ENCODE measurements at places on chromosomes 12 and 14.

DNA sequence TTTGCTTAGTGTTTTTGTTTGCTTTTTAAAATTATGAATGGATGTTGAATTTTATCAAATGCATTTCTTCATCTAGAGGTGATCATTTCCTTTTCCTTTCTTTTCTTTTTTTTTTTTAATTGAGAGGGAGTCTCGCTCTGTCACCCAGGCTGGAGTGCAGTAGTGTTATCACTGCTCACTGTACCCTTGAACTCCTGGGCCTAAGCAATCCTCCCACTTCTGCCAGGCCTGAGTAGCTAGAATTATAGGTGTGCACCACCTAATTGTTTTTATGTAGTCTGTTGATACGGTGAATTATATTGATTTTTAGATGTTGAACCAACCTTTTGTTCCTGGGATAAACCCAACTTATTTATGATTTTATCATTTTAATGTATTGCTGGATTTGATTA is 1.5 kb upstream of the CDKL1 start:
- DNase-seq: no peak

GRCh38 chr12:18919871-18920511 is 182.1 kb downstream of the CAPZA3 start:
- DNase-seq: no peak

DNA sequence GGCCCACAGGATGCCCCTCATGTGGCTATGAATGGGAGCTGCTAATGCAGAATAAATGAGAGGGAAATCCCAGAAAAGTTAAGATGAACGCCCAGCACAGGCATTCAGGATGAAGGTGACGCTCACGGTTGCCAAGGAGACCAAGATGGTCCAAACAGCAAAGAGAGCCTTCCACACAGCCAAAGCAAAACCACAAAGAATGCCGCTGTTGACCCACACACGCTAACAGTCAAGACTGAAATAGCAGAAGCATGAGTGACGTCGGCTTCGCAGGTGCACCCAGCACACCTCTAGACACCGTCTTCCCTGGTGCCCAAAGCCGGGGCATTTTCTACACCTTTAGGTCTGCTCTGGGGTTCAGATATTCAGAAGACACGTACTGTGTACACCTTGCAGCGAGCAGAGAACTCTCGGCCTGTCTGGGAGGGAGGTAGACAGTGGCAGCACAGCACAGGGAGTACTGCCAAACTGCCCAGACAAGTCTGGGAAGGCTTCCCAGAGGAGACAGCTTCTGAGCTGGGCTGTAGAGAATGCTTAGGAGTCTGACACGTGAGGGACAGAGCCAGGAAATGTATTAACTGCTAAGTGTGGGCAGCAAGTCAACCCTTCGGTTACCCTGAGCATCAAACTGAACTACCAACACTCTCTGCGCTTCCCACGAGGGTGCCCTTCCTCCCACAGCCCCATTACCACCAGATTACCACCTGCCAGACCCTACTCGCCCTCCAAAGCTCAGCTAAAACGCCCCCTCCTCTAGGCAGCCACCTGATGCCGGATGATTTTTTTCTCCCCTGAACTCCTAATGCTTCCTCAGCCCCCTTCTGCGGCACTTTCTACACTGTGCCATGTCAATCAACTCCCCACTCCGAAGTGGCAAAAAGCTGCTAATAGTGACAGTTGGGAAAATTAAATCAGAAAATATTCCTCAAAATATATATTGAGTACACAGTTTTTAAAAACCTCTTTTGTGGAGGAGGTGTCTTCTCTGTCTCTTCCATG is 50.1 kb downstream of the CCDC88C start:
- DNase-seq: peak; percentile 51

GRCh38 chr12:112151766-112152541 is 26.6 kb downstream of the TRAFD1 start:
- DNase-seq: no peak

DNA sequence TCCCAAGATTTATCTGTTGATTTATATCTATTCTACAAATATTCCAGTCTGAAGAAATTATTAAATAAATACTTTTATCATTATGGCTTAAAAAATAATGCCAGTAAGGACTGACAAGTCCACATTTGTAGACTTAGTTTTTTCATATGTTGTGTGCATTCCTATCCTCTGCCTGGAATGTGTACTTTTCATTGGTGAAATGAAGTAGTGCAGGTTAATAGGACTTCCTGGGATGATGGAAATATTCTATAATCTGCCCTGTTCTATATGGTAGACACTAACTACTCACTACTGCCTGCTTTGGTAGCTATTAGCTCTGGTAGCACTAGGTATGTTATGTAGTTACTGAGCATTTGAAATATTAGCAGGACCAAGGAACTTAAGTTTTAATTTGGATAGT is 86.7 kb downstream of the PCNX1 start:
- DNase-seq: no peak

Data from activated CD4-positive, alpha-beta T cell treated with anti-CD3 and anti-CD28 coated beads for 4 hours (primary cell).